Occipital lobe (tissue), 3 donors: ENCODE measurements at places on chromosomes 12 and 14. TPM values are rescaled to one million over a fixed set of nuclear protein-coding genes. Genes with fewer than 3 reads are reported as not detected.
A peak's percentile ranks its signal among the peaks of the same experiment; 100 is the strongest.

The DAO gene
- not detected for total RNA-seq

GRCh38 chr14:59690426-59690825 is 113.8 kb upstream of the CCDC175 start:
- DNase-seq, result no peak

The KIF5A gene
- total RNA-seq, result 50.2 TPM

The KRT6C gene
- total RNA-seq, result not detected

DNA sequence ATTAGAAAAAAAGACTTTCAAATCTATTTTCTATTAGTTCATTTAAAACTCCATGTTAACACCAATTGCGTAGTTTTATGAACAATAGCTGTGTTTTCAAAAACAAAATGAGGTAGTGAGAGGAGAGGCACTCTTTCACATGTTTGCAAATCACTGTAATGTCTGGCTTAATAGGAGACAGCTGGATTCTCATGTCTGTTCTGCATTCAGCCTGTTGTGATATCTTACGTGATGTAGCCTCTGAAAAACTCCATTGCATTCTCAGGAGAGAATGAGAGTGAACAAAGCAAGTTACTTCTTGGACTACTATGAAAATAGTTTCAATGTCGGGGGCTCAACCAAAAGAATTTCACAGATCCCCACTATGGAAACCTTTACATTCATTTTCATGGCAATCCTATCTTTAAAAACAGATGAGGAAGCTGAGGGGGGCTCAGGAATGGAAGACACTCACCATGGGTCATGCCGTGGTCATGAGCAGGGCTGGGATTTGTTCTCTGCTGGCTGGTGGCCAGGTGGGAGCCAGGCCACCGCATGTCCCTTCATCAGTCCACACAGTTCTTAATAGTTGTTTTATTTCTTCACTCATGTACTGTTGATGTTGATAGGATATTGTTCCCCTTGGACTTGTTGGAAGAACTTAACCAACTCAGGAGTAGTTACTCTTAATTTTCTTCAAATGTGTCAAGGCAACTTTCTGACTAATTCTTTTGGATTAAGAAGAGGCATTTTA is 346.2 kb upstream of the FAR2 start:
- DNase-seq, result no peak

The VRTN gene
- not detected for total RNA-seq

The GPRC5D gene
- not detected for total RNA-seq

GRCh38 chr12:62834406-62834805 is 100.5 kb downstream of the PPM1H start:
- DNase-seq, result peak; percentile 46

The CLEC2B gene
- total RNA-seq, result 2.7 TPM

- no peak for DNase-seq
Measured at GRCh38 chr14:101233021-101233366, 328.3 kb upstream of the DIO3 start.

The GPR135 gene
- total RNA-seq, result 5.9 TPM

- no peak for DNase-seq
Measured at GRCh38 chr12:119068129-119068856, 87.0 kb downstream of the SRRM4 start.

DNA sequence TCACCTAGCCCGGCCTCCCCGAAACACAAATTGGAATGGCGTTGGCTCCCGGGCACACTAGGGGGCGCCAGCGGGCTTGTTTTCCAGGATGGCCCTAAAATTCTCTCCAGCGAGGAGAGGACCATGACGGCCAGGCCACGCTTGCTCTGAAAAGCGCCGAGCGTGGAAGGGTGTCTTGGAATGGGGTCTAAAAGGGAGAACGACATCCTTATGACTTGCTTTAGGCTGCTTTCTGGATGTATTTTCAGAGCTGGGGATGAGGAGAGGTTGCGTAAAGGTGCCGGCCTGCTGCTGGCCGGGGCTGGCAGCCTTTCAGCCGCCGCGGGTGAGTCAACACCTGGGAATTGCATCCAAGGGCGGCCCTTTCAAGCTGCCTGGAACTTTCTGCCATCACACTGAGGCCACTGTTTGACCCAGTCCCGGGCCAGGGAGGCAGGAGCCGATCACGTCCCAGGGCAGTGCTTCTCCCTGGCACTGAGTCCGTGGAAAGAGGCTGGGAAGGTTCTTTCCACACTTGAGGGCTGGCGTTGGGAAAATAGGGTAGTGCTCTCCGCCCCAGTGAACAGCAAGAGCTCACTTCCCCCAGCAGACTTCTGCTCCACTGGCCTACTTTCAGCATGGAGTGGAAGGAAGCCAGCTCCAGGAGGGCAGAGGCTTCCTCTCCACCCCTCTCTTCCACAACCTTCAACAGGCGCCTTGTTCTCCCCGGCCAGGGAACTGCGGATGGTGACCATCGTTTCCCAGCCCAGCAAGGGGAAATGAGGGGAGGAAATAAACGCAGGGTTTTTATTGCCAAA is 216.2 kb downstream of the TTC8 start:
- DNase-seq, result peak; percentile 77

GRCh38 chr12:117567644-117568216 is 206.3 kb upstream of the NOS1 start:
- no peak for DNase-seq

GRCh38 chr14:55571125-55571889 is 8.7 kb upstream of the KTN1 start:
- DNase-seq, result no peak

- DNase-seq, result no peak
Measured at GRCh38 chr14:91893007-91893406, 25.7 kb upstream of the TC2N start.

The COX8C gene
- total RNA-seq, result not detected

GRCh38 chr14:65267856-65268255 is 144.7 kb upstream of the FUT8 start:
- no peak for DNase-seq

DNA sequence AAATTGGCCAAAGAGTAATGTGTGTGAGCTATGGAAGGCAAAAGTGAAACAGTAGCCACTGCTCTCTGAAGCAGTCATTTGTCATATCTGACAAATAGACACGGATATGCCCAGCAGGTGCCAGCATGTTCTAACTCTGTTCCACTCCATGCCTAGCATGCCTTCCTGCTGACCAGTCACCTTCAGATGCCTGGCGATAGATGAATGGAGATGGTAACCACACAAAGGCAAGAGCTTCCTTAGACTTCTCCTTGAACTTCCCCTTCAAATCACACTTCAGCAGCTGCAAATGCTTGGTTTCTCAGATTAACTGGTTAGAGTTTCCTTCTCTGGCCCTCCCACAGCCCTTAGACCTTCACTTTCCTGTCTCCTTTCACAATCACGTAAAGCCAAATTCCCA is 429.9 kb downstream of the DAD1 start:
- no peak for DNase-seq

GRCh38 chr12:2169489-2169888 is 116.7 kb downstream of the CACNA1C start:
- DNase-seq, result no peak

The SPTSSA gene
- 15.9 TPM for total RNA-seq

GRCh38 chr12:4701395-4702190 is 18.6 kb upstream of the GALNT8 start:
- no peak for DNase-seq

- no peak for DNase-seq
Measured at GRCh38 chr14:71475916-71476315, 456.3 kb upstream of the RGS6 start.

DNA sequence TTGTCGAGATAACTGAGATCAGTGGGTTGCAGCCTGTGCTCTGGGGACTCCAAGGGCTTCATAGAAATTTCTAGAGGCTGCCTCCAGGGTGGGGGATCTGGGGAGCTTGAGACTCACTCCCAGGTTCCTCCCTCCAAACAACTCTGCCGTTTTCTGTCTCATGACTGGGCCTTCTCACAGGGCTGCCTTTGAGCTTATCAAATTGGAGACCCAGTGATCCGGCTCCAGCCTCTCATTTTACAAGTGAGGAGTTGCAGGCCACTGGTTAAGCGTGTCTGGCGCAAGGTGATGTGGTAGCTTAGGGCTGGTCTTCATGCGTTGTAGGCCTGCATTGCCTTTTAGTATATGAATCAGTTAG is 85.8 kb downstream of the SLC25A47 start:
- no peak for DNase-seq

- DNase-seq, result no peak
Measured at GRCh38 chr14:87483271-87484260, 509.4 kb downstream of the GALC start.

The SMAGP gene
- total RNA-seq, result 3.1 TPM

DNA sequence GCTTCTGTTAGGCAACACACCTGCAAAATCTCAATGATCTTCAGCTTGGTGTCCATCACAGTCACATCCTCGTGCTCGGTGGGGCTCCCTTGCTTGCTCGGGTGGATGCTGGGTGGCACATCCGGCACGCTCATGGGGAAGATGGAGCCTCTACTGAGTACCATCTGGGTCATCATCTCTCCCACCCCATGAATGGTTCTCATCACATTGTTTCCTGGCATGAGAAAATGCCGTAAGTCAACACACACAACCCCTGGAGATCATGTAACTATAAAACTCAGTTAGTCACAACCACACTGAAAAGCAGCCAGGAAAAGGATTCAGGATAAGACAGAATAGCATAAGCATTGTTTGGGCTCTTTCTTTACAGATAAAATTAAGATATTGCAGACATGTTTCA is 201.1 kb downstream of the ITPR2 start:
- no peak for DNase-seq

The SAMD15 gene
- 8.1 TPM for total RNA-seq

DNA sequence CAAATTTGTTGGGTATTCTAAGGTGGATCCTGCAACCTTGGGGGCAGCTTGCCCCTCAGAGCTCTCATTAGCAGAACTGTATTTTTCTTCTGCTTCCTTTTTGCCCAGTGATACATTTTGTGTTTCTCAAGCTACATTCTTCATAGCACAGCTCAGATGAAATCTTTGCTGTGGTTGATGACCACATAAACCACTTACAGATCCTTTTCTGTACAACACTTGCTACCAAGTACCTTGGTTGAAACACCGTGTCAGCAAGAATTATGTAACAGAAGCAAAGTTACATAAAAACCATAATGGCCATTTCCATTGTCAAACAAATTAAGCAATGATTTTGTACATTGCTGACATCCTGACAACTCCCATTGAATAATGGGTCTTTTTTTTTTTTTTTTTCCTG is 9.7 kb upstream of the PLBD1 start:
- DNase-seq, result no peak

DNA sequence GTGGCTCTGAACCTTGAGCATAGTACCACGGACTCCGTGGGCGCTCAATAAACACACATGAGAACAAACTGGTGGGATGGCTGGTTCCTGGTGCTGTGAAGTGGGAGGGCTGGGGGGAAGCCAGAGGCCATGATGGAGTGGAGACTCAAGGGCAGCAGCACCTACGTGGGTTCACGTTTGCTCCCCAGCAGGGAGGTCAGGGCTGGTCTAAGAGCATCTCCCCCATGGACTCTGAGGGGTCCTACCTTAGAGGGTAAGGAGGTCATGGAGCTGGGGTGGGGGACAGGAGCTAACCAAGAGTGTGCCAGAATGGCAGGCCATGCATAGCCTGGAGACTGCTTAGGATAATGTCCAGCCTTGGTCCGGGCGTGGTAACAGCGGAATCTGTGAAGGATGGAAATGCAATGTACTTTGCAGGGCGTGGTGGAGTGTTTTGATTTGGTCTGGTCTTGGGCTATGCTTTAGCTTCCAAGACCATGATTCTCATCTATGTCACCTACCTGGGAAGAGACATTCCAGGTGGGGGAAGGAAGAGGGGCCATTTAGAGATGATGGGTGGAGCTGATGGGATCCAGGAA is 103.0 kb downstream of the PRMT8 start:
- DNase-seq, result no peak

The TEX22 gene
- total RNA-seq, result 0.31 TPM

DNA sequence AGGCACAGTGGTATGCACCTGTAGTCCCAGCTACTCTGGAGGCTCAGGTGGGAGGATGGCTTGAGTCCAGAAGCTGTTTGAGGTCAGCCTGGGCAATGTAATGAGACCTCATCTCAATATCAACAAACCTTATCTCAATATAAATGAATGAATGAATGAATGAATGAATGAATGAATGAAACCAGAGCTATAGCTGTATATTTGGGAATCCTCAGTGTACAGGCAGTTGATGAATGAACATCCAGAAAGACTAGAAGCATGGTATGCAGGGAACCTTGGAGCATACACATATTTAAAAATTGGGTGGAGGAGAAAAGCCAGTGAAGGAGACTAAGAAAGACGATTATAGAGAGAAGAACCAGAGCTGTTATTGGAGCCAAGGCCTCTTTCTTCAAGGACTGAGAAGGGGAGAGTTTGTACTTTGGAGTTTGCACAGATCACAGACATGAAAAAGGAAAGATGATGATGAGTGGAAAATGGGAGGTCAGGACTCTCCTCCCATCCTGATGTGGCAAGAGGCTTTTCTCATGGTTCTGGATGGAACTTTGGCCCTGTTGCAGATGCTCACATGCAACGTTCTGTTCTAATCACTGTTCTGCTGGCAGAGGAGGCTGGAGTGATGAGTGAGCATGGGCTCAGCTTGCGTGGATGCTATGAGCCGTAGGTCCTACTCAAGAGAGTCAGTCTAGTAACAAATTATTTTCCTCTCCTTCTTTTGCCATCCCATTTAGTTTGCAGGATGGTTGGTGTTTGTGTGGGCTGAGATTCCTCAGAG is 114.4 kb downstream of the PRKCH start:
- no peak for DNase-seq

DNA sequence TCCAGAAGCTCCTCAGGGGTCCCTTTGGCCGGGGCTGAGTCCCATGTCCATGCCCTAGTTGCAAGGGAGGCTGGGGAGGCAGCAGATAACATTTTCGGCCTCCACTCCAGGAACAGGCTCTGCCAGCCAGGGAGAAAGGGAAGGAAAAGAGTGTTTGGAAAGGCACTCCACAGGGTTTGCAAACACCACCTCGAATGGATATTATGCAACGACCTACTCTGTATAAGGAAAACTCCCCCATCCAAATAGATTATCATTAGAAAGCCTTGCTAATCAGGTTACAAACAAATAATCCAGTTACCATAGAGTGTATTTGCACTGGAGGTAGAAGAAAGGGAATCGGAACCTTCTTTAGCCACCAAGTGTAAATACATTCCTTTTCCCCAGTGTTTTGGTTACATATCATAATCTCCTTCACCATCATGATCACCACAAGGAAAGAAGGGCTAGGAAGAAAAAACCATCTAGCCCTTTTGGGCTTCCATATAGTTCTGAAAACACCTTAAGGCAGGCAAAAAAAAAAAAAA is 40.4 kb downstream of the TMCC3 start:
- DNase-seq, result no peak

The IAPP gene
- not detected for total RNA-seq

The TCL1B gene
- total RNA-seq, result not detected

DNA sequence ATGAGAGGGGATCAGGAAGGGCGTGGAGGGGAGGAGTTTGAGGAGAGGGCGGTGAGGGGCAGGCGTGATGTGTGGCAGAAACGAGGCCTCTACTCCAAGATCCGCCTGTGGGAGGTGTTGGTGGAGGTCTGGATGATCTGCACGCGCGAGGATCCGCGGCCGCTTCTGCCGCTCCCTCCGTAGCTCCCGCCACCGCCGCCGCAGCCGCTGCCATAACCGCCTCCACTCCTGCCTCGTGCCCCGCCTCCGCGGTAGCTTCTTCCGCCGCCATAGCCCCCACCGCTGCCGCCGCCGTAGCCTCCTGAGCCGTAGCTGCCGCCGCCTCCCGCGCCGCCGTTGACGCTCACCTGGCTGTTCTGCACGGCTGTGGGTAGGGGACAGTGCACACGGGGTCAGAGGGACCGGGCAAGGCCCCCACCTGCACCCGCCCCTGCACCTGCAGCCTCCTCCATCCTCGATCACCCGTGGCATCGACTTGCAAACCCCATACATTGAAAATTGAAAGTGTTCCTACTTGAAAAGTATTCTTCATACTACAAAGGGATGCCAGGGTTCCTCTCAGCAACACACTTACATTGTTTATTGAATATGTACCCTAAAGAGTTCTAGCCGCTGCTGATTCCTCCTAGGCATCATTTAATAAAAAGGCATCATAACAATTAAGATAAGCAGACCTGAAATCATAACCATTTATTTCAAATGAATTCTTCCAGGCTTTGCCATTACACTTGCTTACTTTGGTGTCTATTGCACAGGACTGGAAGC is 11.1 kb upstream of the KRT1 start:
- no peak for DNase-seq
